ENCODE measurements at places on chromosomes 11 and 22.

- DNase-seq = no peak
Measured at GRCh38 chr11:35147235-35147634, 8.3 kb downstream of the CD44 start.

DNA sequence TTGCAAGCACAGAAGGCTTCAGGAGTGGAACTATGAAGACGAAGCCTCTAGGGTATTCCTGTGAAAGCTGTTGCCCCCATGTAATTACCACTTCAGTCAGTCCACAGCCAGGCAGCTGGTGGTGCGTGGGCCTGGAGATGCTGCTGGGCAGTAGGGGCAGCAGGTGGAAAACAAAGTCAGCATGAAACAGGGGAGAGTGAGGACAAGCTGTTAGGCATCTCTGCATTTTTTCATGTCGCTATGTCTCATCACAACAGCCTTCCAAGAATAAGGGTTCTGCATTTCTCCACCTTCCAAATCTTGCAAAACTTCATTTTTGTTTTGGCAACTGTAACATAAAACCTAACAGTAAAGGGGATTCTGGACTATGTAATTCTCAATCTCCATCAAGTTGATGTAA is 757.5 kb downstream of the NELL1 start:
- DNase-seq = no peak

GRCh38 chr22:46044621-46045458 is 67.9 kb upstream of the WNT7B start:
- no peak for DNase-seq

DNA sequence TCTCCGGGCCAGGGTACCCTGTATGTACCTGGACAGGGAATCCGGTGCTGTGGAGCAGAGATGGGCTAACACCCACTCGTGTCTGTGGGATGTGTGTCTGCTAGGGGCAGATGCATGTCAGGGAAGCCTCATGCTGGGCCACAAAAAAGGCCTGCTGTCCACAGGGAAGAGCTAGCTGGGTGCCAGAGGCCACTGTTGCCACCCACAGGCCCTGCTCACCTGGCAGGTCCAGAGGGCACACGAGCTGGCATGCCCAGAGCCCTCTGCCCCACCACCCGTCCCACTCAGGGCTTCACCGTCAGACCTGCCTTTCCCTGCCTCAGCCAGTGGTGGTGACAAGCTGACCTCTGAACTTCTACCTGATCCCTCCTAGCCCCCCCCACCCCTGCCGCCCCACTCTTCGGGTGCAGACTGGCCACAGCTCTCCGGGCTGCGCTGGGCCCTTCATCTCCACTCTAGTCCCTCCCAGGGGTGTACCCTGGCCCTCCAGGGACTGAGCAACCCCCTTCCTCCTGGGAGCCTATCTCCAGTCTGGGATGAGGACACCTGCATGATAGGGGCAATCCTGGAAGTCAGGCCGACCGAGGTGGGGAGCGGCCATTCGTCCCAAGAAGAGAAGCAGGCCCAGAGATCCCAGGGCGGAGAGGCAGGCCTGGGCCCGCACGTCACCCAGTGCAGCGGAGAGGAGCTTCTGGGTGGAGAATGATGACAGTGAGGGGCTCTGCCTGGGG is 1.4 kb downstream of the SLC25A22 start:
- DNase-seq = no peak

DNA sequence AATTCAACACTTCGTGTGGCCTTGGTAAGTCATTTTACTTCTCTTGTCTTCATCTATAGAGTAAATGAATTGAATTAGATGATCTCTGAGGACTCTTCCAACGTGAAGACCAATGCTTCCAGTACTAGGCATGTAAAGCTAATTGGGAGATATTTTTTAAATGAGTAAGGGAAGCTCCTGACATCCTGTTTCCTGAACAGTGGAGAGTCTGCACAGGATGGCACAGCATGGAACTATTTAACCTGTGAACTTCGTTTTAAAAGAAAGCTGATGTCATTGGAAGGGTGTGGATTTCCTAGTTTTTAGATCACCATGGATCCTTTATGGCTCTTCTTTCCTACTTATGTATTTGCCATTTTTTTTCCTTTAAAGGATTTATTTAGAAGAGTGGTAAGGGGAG is 48.4 kb upstream of the HSD17B12 start:
- DNase-seq = no peak

DNA sequence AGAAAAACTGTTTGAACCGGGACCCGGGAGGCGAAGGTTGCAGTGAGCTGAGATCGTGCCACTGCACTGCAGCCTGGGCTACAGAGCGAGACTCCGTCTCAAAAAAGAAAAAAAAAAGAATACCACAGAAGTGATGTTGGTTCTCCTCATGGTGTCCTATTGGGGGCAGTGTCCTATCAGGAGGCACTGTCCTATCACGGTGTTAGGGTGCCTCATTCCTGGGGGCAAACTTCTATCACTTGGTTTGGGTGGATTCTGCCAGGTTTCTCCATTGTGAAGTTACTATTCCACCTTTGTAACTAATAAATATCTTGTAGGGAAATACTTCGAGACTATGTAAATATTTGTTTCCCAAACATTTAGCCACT is 19.6 kb downstream of the PRR14L start:
- DNase-seq = no peak

- DNase-seq = no peak
Measured at GRCh38 chr11:71582309-71582895, at the start of gene KRTAP5-11. TSS of gene KRTAP5-11 (minus strand) at chr11:71582875. CDS start at chr11:71582837, 38 bp downstream.

DNA sequence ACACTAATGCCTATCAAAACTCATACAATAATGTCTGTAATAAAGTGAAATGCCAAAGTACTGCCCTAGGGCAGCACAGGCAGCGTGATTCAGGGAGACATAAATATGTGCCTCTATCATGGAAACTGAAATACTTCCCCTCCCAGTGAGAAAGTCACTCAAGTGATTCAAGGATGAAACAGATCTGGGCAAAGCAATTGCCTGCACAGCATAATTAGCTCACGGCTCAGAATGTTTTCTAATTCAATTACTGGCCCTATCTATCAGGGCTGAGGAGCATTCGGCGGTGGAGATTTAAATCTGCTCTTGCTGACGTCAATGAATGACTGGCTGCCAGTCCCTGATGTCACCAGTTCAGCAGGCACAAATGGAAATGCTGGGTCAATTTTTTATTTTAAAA is 27.7 kb upstream of the PPP2R1B start:
- DNase-seq = no peak

All from activated gamma-delta T cell treated with anti-CD3 and anti-CD28 coated beads, Interleukin-2, amount 50 U/mL, for 16 hours (primary cell).